ENCODE measurements at places on chromosomes 11 and 22.
A peak's percentile ranks its signal among the peaks of the same experiment; 100 is the strongest.

GRCh38 chr11:117668321-117668751 lies 128.7 kb downstream of the DSCAML1 start:
- DNase-seq: no peak

GRCh38 chr11:21988477-21988876 lies 204.4 kb upstream of the ANO5 start:
- DNase-seq: no peak

DNA sequence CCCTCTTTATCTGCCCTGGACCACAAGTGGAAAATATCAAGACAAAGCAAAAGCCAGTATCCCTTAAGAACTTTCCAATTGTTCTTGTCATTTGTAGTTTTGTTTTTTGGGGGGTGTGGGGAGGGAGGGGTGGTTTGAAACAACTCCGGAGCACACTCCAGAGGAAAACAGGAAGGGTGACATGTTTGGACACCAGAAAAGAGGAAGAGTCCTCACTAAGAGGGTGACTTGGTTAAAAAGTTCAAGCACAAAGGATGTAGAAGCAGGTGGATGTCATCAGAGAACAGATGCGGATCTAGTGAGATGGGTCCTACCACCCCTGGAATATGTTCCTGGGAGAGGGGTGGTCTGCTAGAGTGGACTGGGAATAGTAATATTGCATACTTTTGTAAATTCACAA lies 25.8 kb downstream of the ADAMTS8 start:
- DNase-seq: no peak

DNA sequence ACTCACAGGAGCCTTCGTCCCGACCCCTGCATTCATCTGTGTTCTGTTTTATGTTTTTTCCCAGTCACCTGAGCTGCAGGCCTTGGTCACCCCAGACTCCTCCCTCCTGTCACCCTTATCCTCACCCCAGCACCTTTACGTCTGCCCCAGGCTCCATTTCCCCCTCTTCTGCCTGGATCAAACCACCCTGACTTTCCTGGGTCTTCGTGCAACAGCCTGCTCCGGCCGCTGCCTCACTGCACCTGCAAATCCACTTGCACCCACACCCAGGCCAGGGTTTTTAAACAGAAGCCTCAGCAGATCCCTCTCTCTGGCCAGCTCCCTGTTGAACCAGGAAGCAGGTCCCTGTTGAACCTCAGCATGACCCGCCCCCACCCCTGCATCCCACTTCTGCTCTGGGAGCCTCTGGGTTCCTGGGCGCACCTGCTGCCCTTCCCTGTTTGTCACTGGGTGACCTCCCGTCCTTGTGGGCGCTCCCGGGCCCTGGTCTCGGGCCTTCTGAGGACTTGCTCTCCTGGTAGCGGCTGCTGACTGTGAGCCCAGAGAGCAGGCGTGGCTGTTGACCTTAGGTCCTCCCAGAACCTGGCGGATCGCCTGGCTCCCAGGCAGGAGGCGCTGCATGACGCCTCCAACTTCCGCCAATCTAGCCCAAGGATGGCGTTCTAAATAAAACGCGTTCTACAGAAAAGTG lies 12.8 kb downstream of the MAPK8IP2 start:
- DNase-seq: peak; percentile 92

DNA sequence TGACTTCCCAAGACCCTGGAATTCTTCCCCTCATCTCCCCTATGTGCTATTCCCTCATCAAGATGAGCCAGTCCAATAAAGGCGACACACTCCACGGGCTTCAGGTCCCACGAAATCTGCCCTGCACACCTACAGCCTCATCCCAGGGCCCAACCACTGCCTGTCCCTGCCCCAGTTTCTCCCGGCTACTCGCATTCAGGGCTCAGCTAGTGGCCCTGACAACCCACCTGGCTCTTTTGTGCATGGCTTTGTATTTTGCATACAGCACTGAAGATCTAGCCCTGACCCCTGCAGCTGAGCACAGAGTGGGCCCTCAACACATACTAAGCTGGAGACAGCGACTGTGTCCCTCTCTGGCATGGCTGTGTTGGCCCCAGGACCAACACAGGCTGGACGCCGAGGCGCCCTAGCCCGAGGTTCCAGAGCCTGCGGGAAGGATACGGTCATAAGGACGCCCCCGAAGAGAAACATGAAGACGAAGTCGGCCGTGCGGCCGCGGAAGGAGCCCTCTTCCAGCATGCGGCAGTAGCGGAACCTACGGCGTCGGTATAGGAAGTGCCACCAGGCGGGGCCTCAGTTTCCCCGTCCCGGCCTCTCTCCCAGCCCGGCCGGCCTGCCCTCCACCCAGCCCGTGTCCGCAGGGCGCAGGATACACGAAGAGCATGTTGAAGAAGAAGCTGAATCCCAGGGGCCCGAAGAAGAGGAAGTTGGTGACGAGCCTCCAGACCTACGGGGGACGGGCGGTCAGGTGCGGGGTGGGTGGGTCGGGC lies 710 bp downstream of the DERL3 start:
- no peak for DNase-seq

DNA sequence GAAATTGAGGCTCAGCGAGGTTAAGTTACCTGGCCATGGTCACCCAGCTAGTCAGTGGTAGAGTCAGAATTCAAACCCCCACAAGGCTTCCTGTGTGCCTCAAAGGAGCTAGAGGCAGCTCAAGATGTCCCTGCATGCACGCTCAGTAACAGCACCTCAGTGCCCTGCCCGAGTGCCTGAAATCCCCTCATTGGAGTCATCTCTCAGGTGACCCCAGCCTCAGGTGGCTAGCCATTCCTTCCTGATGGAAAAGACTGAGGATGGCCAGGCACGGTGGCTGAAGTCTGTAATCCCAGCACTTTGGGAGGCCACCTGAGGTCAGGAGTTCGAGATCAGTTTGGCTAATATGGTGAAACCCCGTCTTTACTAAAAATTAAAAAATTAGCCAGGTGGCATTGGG lies 36.9 kb downstream of the LIF start:
- DNase-seq: no peak

DNA sequence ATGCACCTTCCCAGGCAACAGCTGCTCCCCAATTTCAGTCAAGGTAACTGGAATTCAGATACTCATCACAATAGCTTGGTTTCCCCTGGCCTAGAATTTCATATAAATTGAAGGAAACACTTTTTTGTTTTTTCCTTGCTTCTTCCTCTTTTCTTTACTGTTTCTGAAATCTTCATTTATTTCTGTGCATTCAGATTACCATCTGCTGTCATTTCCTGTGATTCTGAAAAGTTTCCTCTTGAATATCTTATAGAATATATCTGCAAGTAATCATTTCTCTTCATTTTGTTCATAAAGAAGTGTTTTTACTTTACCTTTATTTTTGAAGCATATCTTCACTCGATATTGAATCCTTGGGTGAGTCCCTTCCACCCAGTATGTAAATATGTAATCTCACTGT lies 85.3 kb downstream of the GAB4 start:
- DNase-seq: no peak

GRCh38 chr11:19879307-19880087 lies 166.9 kb downstream of the NAV2 start:
- no peak for DNase-seq

DNA sequence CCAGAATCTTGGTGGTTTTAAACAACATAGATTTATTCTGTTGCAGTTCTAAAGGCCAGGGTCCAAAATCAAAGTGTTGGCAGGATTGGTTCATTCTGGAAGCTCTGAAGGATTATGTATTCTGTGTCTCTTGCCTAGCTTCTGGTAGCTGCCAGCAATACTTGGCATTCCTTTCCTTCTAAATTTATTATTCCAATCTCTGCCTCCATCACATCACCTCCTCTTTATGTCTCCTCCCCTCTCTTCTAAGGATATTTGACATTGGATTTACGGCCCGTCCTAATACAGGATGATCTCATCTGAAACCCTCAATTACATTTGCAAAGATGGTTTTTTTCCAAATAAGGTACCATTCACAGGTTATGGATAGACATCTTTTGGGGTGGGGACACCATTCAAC lies 186.5 kb downstream of the SBF2 start:
- no peak for DNase-seq

GRCh38 chr11:72352859-72353551 lies 81.3 kb downstream of the CLPB start:
- DNase-seq: no peak

GRCh38 chr11:9095421-9095820 lies 4.0 kb upstream of the SCUBE2 start:
- DNase-seq: no peak

DNA sequence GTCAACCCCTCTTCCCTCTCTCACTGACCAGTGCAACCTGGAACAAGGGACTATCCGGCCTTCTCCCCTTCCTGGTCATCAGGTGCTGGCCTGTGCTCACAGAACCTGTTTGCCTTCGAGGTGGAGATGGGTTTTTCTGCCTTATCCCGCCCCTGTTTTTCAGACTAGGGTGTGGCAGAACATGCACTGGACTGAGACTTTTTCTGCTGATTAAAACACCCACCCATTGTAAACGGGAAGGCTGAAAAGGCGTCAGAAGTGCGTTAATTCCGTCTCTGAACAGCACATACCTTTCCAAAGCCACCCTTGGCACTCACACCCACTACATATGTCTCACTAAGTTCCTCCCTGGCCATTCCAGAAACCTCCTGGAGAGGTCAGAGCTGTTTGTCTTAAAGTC lies 4.4 kb upstream of the B3GNT6 start:
- DNase-seq: no peak

GRCh38 chr11:124898711-124899110 lies 1.0 kb upstream of the ROBO4 start:
- no peak for DNase-seq

DNA sequence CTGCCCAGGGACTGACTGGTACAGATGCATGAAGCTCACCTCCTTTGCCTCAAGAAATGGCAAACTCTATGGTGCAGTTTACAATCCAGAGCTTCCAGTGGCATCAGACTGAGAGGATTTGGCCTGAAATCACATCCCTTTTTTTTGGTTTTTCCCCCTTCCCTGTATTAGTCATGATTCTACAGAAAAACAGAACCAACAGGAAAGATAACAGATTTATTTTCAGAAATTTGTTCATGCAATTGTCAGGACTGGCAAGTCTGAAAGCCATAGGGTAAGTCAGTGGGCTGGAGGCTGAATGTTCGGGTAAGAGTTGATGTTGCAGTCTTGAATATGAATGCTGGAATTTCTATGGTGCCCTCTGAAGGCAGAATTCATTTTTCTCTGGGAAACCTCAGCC lies 12.0 kb upstream of the ZDHHC13 start:
- DNase-seq: no peak

GRCh38 chr11:58125469-58125868 lies at the start of gene OR9I1:
Gene OR9I1 (minus strand): TSS chr11:58125530. CDS start chr11:58119444, 6,086 bp downstream.
- no peak for DNase-seq

DNA sequence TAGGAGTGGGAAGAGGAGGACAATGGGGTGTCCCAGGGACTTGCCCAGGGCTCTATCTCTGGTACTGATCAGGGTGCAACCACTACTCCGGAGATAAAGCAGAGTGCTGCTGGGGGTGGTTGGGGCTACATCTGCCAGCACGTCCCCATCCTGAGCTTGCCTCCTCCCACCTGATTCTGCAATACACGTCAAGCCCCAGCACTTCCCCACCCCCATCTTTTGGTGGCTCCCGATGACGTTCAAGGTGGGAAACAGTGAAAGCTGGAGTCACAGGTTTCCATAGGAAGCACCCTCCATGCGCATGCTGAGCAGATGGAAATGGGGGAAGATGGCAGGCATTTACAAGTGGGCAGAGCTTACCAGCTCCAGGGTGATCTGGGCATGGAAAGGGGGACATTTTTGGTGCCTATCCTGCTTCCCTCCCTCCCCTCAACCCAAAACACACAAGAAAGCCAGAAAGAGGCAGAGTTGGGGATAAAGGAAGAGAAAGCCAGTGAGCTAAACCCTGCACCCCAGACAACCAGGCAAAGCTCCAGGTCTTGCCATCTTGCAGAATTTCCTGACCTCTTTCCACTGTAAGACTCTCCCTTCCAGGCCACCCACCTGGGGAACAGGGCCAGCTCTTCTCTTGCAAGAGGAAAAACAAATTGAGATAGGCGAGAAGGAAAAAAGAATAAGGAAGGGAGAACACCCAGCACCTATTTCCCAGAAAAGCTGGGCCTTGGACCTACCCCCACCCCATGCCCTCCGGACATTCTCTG lies 15.8 kb downstream of the SYT7 start:
- no peak for DNase-seq

- no peak for DNase-seq
Measured at GRCh38 chr11:35641171-35641897, 21.2 kb upstream of the TRIM44 start.

DNA sequence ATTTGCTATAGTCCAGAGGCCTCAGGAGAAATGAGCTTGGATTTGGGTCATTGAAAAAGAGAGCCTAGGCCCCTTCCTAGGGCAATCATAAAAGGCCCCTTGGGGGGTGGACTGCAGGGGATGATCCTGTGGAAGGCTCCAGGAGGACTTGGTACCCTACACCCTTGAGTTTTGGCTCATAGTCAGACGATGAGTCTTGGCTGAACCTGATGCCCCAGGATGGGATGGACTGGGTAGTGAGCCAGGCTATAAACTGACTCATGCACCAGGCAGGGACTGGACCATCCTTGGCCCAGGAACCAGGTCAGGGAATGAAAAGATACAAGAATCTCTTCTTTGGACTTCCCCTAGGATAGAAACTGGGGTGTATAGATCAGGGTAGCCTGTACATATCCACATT lies 54.2 kb downstream of the NAV2 start:
- DNase-seq: no peak

DNA sequence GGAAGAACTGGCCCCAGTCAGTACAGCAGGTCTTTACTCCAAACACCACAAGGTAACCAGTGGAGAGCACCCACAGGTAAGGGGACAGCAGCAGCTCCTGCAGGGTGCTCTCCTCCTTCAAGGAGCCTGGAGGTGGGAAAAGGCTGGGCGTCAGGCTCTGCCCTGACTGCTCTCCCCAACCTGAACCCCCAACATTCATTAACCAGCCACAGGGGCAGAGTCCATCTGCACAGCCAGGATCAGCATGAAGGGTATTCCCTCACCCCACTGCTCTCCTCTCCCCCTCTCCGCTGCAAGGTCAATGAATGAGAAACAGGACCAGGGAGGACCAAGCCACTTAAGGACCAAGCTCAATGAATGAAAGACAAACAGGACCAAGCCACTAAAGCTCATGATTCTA lies 3.7 kb downstream of the SLC37A4 start:
- DNase-seq: no peak

DNA sequence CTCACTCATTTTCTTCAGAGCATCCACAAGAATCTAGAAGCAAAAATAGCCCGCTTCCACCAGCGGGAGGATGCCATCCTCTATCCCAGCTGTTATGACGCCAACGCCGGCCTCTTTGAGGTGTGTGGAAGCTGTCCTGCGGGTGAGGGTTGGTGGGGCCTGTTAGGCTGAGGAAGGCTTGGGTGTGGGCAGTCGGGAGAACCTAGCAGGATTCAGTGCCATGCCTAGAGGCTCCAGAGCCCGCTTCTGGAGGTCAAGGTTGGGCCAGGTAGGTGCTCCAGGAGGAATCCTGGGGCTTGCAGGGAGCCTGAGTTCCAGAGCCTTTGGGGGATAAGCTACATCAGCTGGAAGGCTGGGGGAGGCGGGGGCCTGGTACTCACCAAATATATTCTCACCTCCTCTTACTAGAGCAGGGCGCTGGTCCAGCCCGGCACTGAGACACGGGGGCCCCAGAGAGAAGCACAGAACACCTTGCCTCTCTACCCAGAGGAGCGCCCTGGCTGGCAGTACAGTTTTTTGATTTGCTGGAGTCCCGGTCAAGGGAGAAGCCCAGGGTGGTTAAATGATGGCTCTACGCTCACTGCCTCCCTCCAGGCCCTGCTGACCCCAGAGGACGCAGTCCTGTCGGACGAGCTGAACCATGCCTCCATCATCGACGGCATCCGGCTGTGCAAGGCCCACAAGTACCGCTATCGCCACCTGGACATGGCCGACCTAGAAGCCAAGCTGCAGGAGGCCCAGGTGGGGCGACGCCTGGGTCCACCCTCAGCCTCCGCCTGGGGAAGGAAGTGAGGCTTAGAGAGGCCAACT lies 5.3 kb downstream of the GCAT start:
- DNase-seq: no peak
